ENCODE measurements at places on chromosomes 5 and 9. TPM values are rescaled to one million over a fixed set of nuclear protein-coding genes. Genes with fewer than 3 reads are reported as not detected.

LCN15 gene
- not detected for total RNA-seq

DNA sequence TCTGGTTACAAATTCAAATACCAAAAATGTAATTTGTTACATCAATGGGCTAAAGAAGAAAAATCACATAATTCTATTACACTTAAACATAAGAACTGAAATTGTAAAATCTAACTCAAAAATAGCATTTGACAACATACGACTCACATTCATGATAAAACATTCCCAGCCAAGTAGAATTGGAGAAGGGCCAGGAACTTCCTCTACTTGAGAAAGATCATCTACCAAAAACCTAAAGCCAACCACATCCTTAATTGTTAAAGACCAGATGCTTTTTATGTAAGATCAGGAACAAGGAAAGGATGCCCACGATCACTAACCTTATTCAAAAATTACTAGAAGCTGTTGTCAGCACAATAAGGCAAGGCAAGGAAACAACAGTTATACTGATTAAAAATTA is 1819.8 kb upstream of the C9orf72 start:
- ATAC-seq = no peak

GRCh38 chr9:123087359-123087888 is 54.0 kb downstream of the GPR21 start:
- ATAC-seq = no peak

GRCh38 chr5:143913008-143913752 is 101.2 kb downstream of the HMHB1 start:
- no peak for ATAC-seq

DNA sequence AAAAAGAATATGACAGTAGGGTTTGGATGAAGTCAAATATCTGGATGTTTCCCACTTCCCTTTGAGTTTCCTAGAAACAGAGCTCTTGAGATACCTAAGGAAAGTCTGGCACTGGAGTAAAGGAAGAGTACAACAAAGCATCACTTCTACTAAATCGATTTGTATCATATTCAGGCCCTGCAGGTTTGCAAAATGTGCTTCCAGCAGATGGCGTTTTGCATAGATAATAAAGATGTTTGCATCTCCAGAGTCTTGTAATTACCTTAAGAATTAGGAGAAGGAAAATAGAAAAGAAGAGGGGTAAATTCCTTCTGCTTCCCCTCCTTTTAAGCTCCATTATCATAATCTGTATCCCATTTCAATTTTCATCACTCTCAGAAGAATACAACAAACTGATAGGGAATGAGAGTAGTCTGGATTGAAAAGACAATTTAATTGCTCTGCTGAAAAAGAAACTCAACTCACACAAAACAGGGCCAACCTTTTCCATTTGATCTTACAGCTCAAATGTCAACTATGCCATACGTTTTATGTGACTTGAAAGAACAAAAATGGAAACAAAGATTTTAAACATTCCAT is 380.4 kb downstream of the PTPRD start:
- ATAC-seq = no peak

LHX3 gene
- not detected for total RNA-seq

- ATAC-seq = no peak
Measured at GRCh38 chr9:95903398-95903797, 27.9 kb downstream of the ERCC6L2 start.

DNA sequence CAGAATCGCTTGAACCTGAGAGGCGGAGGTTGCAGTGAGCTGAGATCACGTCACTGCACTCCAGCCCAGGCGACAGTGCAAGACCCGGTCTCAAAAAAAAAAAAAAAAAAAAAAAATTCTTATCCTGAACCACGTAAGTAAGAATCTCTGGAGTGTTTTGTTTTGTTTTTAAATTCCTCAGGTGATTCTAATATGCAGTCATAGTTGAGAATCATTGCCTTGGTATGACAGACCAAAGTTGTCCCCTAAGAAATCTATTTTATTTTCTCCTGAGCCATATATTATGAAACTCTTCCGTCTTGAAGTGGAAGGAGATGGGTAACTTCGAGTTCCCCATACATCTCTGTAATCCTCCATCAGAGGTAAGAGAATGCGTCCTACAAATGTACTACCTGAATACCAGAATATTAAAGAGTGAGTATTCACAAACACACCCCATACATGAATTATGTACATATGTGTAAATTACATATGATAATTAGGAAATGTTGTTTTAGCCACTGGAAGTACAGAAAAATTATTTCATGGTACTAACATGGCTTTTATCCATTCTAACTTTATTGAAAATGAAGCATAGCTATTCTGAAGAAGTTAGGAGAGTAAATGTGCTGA is 26.7 kb upstream of the SVEP1 start:
- ATAC-seq = no peak

KIF4B gene
- not detected for total RNA-seq

Measured in gastroesophageal sphincter (tissue), 4 donors.